Stimulated activated CD4-positive, alpha-beta T cell treated with anti-CD3 and anti-CD28 coated beads, Interleukin-15, amount 100 ng/mL, for 1 hour (primary cell): ENCODE measurements at places on chromosomes 7 and 10.

GRCh38 chr7:129083525-129083924 lies 28.6 kb upstream of the TNPO3 start:
- no peak for DNase-seq

GRCh38 chr7:100099452-100099851 lies 1.7 kb downstream of the MCM7 start:
- no peak for DNase-seq

GRCh38 chr10:72887043-72887442 lies 6.5 kb upstream of the OIT3 start:
- no peak for DNase-seq

GRCh38 chr10:68517188-68517587 lies 10.1 kb downstream of the SLC25A16 start:
- no peak for DNase-seq

GRCh38 chr10:123355748-123356481 lies 201.7 kb downstream of the BUB3 start:
- no peak for DNase-seq

- no peak for DNase-seq
These were observed 2.6 kb downstream of the ST7 start for GRCh38 chr7:116955801-116956476.
